ENCODE measurements at places on chromosomes 11 and 22. TPM values are rescaled to one million over a fixed set of nuclear protein-coding genes. Genes with fewer than 3 reads are reported as not detected.

OR10A2 gene
- not detected for polyA plus RNA-seq

OR2AG1 gene
- polyA plus RNA-seq: not detected

LMO1 gene
- polyA plus RNA-seq: not detected

HARBI1 gene
- polyA plus RNA-seq: 4.4 TPM

DLG2 gene
- 0.68 TPM for polyA plus RNA-seq

OR4A16 gene
- not detected for polyA plus RNA-seq

ARHGEF17 gene
- 30.6 TPM for polyA plus RNA-seq

HINFP gene
- polyA plus RNA-seq: 14.9 TPM

MOV10L1 gene
- polyA plus RNA-seq: 4.6 TPM

NCAM1 gene
- polyA plus RNA-seq: not detected

ANO5 gene
- polyA plus RNA-seq: not detected

SHANK2 gene
- polyA plus RNA-seq: 0.72 TPM

RASGRP2 gene
- polyA plus RNA-seq: 0.43 TPM

PPP6R2 gene
- polyA plus RNA-seq: 35.0 TPM

TYR gene
- not detected for polyA plus RNA-seq

MYO18B gene
- polyA plus RNA-seq: not detected

ZNF280B gene
- 2.3 TPM for polyA plus RNA-seq

XRCC6 gene
- polyA plus RNA-seq: 196 TPM

ST13 gene
- 271 TPM for polyA plus RNA-seq

PAMR1 gene
- 215 TPM for polyA plus RNA-seq

CBLIF gene
- polyA plus RNA-seq: not detected

RFPL3 gene
- not detected for polyA plus RNA-seq

POU2AF2 gene
- polyA plus RNA-seq: not detected

TSGA10IP gene
- not detected for polyA plus RNA-seq

CAVIN3 gene
- polyA plus RNA-seq: 37.8 TPM

BANF1 gene
- polyA plus RNA-seq: 227 TPM

FAM227A gene
- polyA plus RNA-seq: 1.0 TPM

HEPHL1 gene
- 0.04 TPM for polyA plus RNA-seq

SEPTIN5 gene
- 15.5 TPM for polyA plus RNA-seq

CECR2 gene
- polyA plus RNA-seq: not detected

KCTD14 gene
- 3.1 TPM for polyA plus RNA-seq
